Neural progenitor cell (in vitro differentiated cells): ENCODE measurements at places on chromosomes 12 and 14.

- no peak for DNase-seq
Measured at GRCh38 chr14:105941226-105942166, 415.1 kb downstream of the TMEM121 start.

- no peak for DNase-seq
Measured at GRCh38 chr14:25233613-25234012, 183.7 kb upstream of the STXBP6 start.

- DNase-seq, result no peak
Measured at GRCh38 chr14:103144085-103144484, 20.8 kb downstream of the TNFAIP2 start.

GRCh38 chr12:123891516-123892179 is 81.0 kb downstream of the CCDC92 start:
- DNase-seq, result peak; percentile 15

- peak; percentile 9 for DNase-seq
Measured at GRCh38 chr12:16348435-16349130, 1.1 kb downstream of the MGST1 start.

DNA sequence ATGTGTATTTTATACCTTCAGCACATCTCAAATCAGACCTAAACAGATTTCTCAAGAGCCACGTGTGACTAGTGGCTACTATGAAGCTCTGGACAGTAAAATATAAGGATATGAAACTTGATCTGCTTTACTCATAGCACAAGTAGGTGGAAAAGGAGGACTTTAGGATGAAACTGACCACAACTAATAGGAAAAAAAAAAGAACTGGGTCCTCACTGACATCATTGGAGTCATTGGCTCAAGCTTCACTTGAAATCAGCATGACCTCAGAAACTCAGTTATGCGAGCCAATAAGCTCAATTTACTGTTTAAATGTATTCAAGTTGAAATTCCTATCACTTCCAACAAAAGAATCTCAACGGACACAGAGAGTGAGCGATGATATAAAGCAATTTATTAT is 34.1 kb upstream of the CIT start:
- DNase-seq, result no peak
